ENCODE measurements at places on chromosomes 2 and 18.

- DNase-seq: no peak
Observed at GRCh38 chr2:120596990-120597594, 138.6 kb upstream of the GLI2 start.

DNA sequence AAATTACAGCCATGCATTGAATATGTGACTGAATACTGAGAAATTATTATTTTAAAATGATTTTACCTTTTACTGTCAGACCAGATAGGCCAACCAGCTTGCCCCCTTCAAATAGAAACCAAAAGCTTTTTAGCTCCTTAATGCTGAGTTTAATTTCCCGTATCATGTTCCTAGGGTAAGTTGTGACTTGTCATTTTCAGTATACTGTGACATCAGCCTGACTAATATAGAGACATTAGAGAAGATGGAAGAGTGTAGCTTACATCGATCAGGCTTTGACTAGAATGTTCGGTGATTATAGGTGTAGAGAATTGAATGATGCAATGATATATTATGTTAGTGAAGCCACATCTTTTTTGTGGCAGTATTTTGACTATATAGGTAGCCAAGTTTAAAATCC is 50.6 kb upstream of the ZEB2 start:
- peak; percentile 18 for DNase-seq

DNA sequence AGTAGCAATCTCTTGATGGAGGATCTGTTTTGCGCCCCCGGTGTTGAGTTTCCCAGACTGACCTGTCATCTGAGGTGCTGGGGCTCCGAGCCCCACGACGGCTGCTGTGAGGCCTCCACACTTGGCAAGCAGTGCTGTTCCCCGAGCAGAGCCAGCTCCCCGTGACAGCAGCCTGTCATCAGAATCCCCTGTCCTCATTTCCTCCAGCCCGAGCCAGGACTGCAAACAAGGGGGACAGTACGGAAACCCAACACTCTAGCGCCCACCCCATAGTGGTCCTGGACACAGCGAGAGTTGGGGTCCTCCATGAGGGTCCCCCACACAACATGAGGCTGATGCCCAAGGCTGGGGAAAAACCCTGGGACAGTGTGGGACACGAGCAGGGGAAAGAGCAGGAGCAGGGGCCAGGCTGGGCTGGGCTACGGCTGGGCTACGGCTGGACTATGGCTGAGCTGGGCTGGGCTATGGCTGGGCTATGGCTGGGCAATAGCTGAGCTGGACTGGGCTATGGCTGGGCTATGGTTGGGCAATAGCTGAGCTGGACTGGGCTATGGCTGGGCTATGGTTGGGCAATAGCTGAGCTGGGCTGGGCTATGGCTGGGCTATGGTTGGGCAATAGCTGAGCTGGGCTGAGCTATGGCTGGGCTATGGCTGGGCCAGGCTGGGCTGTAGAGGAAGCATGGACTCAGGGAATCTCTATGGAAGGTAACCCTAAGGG is 1.5 kb upstream of the KLHL30 start:
- no peak for DNase-seq

DNA sequence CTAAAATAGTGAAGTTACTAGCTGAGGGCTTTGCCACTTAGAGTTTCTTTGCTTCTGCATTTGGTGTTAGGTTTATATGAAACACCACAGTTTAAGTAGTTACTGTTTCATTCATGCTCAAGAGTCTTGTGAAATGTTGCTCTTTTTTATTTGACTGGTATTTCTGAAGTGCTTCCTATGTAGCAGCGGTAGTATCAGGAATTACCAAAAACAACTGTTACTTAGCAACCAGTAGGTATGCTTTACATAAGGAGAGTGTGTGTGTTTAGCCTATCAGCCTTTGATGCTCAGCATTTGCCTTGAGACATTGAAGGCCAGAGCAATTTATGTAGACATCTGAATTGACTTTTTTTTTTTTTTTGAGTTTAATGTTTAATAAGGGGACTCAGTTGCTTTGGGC is 3.6 kb downstream of the DIS3L2 start:
- no peak for DNase-seq

GRCh38 chr2:1743396-1744150 is 742 bp downstream of the PXDN start:
- DNase-seq: no peak

GRCh38 chr2:36967236-36967876 is 1.0 kb upstream of the STRN start:
- no peak for DNase-seq

- no peak for DNase-seq
Observed at GRCh38 chr2:146124741-146125140, 1604.8 kb upstream of the ZEB2 start.

GRCh38 chr2:29834624-29835023 is 86.8 kb downstream of the ALK start:
- DNase-seq: no peak

GRCh38 chr18:76691800-76692199 is 130.6 kb upstream of the ZNF236 start:
- DNase-seq: no peak

GRCh38 chr2:59935005-59935404 is 618.4 kb downstream of the BCL11A start:
- no peak for DNase-seq

DNA sequence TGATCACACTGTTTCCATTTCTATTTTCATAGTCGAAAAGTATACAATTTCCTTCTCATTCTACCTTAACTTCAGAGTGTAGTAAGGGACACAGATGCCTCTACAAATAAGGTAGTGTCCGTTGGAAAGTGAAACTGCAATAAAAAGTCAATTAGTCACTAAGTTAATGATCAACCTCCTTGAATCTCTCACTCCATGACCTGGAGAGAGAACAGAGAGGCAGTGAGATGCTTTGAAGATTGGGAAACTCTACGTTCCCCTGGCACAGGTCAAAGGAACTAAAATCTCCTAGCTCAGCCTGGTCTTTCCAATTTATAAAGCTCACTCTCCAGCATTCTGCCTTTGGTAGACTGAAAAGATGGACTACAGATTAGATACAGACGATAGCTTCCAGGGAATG is 153.8 kb upstream of the ACAA2 start:
- no peak for DNase-seq

DNA sequence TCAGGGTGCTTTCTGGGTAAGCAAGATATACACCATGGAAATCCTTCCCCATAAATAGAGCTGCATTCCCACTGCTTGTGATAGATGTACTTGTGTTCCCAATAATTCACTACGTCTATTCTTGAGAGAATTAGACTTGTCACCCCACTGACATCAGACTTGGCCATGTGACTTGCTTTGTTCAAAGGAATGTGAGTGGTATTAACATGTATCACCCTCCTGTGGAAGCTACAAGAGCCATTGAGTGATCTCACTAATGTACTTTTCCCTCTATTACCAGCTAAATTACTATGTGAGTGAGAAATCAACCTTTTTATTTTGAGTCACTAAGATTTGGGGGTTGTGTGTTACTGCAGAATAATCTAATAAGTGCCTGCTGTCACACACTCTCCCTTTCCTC is 176.0 kb downstream of the CCDC178 start:
- DNase-seq: no peak

DNA sequence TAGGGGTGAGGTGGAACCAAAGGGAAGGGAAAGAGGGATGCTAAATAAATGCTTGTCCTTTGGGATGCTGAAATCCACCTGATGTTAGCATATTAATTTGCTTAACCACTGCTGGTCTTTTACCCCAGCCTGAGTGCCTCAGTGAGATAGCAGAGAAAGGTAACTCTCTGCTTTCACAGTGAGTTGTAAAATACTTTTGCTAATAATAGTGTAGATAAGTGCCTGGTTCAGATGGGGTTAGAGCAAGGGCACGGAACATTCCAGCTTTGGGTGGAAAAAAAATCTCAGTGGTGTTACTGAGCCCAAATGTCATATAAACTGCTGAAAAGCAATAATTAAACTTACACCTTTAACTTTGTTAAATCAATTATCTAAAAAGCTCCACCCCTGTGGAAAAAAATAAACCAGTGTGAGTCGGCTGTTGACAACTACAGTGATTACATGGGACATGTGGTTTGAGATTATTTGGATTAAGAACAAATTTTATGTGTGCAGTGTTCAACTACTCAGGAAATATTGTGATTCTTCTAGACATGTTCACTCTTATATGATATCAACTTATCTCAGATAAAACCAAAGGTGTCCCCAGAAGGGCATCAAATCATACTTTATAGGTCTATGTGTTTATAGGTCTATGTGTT is 21.1 kb upstream of the RND3 start:
- DNase-seq: no peak

DNA sequence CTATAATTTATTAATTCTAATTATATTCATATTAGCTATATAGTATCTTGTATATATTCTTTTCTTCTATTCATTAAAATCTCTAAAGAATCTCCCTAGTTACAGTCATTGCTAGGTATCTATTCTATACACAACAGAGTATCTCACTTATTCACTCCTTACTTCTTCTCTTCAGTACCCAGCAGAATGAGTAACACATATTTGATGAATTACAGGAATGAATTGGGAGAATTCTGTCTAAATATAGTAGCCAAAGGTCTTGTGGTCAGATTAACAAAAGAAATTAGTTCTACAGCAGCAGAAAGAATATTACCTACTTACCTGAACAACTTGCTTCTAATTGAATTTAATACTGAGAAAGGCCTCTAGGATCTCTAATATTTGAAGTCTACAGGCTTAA is 758.0 kb upstream of the ZEB2 start:
- no peak for DNase-seq

GRCh38 chr2:233171344-233171743 is 80.1 kb upstream of the ATG16L1 start:
- DNase-seq: no peak

DNA sequence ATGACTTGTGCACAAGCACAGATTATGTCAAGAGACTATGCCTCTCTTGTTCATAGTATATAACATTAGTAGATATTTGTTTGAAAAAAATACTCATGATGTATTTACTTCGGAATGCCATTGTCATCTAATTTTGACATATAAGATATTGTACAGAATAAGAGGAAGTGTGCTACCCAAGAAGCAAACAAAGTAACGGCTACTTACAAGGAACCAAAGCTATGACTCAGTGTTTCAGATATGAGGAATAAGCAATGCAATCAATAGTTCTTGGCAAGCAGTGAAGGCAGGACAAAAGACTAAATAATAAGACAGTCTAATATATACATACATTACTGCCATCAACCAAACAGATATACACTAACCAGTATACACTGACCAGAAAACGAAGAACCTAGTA is 256.3 kb downstream of the CCDC178 start:
- DNase-seq: no peak

DNA sequence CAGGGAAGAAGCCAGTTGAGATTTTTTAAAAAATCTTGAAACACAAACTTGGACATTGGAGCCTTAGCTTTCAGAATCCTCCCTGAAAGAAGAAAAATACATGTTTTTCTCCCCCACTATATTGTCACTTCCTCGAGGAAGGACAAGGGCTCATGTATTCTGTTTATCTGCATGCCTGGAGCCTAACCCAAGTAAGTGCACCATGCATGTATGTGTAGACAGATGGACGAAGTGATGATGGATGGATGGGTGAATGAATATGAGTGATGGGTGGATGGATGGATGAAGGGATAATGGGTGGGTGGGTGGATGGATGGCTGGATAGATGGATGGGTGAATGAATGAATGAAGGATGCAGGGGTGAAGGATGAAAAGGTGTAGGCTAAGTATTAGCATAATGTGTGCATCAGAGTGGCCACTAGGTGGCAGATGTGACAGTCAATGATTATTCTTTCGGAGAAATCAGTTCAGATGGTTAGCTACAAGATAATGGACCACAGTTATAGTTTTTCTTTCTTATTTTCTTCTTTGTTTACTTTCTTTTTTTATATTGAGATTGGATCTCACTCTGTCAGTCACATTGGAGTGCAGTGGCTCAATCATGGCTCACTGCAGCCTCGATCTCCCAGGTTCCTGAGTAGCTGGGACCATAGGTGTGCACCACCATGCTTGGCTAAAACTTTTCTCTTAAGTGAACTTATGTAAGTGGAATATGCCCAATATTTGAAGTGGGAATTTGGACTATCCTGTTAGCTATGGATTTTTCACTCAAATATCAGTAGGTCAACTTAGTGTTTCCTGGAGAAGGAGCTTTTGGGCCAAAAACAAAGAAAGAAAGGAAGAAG is 18.5 kb upstream of the CCDC93 start:
- DNase-seq: peak; percentile 37

- DNase-seq: no peak
Observed at GRCh38 chr2:3512086-3512485, 7.2 kb downstream of the ADI1 start.

DNA sequence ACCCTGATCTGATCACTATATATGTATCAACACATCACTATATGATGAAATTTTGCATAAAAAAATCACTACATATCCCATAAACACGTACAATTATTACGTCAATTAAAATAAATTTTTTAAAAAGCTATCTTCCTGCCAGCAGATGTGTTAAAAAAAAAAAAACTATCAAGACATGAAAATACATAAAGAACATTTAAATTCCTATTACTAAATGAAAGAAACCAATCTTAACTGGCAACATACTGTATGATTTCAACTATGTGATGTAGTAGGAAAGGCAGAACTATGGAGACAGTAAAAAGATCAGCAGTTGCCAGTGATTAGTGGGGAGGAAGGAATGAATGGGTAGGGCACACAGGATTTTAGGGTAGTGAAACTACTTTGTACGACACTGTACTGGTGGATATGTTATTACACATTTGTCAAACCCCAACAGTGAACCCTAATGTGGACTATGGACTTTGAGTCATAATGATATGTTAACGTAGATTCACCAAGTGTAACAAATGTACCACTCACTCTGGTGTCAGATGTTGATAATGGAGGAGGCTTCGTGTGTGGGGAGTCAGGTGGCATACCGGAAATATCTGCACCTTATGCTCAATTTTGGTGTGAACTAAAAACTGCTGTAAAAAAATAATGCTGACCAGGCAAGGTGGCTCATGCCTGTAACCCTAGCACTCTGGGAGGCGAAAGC is 27.4 kb downstream of the USP34 start:
- DNase-seq: no peak

GRCh38 chr2:122704109-122704563 is 948.7 kb downstream of the TSN start:
- no peak for DNase-seq

DNA sequence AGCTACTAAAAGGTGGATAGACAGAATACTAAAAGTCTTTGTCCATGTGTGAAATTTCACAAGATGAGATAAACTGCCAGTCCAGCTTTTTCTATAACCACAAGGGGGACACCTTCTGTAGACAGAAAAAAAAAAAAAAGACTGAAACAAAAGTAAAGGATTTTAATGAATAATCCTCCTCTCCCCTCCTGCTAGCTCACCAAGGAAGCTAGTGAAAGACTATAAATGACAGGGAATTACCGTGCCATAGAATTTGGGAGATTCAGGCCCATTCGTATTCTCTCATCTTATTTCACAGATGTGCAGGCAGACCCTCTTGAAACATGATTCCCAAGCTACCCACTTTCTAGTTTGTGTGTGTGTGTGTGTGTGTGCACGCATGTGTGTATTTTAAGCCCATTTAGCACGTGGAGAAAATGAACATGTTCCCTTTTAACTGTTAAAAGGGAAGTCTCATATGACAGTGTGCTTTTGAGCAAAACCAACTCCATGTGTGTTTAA is 36.3 kb upstream of the SLC8A1 start:
- DNase-seq: no peak

DNA sequence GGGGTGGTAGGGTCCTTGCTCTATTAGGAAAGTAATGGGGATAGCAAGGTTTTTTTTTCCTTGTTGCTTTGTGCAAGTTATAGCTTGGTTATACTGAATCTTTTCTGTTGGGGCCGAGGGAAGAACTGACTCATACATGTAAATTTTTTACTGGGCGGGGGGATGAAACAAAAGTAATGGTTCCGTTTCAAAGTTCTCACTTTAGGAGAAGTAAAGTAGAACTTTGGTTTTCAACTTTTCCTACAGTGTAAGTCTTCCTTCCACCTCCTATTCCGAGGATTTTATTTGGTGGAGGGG is 1.1 kb downstream of the AFTPH start:
- peak; percentile 48 for DNase-seq
